Hippocampal formation (tissue), 2 donors: ENCODE measurements at places on chromosomes 6 and 20.
A peak's percentile ranks its signal among the peaks of the same experiment; 100 is the strongest.

DNA sequence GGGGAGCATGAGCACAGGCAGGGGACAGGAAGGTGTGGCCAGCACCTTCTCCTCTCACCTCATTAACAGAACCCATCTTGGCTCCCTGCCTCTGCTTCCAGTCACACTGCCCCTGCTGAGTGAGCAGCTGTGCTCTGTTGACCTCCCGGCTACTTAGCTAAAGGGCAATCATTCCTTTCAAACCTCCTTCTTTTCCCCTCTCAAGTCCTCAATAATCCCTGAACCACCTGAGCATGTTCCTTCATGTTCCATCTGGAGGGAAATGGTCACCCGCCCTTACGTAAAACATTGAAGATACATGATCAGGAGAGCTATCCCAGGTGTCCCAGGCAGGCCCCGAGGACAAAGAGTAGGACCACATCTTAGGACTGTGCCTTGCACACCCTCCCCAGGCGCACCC is 21.7 kb upstream of the MRPS10 start:
- DNase-seq, result no peak

DNA sequence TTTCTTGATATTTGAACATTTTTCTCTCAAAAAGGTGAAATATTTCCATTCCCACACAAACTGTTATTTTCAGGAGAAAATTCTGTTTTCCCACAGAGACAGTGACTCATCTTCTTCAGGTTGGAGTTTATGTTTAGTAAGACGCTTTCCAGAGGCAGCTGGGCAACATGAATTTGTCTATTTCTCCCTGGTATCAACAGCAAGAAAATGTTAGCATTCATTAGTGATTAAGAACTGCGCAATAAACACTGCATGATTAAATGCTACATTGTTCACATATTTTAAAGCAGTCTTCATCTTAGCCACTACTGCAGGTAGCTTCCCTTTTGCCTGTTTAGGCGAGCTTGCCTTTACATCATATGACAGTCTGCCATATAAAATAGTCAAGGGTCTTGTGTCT is 295.7 kb downstream of the C6orf118 start:
- no peak for DNase-seq

DNA sequence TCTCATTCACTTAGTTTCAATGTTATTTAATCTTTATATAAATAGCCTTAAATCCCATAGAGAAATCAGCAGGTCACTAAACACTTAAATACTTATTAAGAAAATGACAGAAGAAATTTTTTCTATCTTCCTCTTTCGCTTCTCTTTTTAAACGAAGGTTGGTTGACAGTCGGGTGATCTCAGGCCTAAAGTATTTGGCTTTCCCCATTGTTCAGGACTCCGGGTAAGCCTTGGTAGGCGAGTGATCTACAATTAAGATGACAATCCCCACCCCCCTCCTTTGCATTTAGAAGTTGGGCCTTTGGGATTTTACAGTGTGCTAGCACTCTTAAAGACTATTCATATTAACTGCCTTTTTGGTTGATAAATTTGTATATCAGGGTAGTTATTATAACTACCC is 19.7 kb upstream of the UTRN start:
- no peak for DNase-seq

DNA sequence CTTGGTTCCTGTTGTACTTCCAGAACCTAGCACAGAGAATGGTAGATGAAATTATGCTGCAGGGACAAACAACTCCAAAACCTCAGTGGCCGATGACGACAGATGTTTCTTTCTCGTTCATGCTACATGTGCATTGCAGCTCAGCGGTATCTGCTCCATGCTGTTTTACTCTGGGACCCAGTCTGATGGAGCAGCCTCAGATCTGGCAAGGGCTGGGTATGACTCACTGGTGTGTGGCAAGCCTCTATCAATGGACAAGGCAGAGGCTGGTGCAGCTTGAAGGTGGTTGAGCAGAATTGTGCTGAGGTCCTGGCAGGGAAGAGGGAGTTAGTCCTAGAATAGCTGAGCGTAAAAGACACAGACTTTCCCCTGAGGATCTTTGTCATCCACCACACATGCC is 10.3 kb upstream of the BLCAP start:
- DNase-seq, result no peak

DNA sequence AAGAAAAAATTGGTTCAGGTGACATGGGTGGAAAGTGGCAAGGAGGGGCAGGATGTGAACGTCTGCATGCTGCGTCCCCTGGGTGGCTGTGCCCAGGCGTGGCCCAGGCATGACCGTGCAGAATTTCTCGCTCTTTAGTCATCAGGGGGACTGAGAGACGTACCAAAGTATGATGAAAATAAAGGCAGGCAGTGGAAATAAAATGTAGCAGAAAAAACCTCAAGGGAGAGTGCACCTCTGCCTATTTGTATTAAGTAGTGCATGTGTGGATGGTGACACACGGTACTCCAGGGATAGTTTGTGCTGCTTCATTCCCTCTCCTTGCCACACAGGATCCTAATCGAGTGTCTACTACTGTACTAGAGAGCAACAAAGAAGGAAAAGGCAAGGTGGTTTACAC is 81.1 kb downstream of the ATP9A start:
- no peak for DNase-seq

- DNase-seq, result no peak
These were observed 102.9 kb downstream of the AIG1 start for GRCh38 chr6:143163621-143164020.

- DNase-seq, result no peak
These were observed 33.1 kb downstream of the RAB44 start for GRCh38 chr6:36730424-36731380.

GRCh38 chr6:137313928-137314855 is 95.0 kb upstream of the IFNGR1 start:
- peak; percentile 79 for DNase-seq

DNA sequence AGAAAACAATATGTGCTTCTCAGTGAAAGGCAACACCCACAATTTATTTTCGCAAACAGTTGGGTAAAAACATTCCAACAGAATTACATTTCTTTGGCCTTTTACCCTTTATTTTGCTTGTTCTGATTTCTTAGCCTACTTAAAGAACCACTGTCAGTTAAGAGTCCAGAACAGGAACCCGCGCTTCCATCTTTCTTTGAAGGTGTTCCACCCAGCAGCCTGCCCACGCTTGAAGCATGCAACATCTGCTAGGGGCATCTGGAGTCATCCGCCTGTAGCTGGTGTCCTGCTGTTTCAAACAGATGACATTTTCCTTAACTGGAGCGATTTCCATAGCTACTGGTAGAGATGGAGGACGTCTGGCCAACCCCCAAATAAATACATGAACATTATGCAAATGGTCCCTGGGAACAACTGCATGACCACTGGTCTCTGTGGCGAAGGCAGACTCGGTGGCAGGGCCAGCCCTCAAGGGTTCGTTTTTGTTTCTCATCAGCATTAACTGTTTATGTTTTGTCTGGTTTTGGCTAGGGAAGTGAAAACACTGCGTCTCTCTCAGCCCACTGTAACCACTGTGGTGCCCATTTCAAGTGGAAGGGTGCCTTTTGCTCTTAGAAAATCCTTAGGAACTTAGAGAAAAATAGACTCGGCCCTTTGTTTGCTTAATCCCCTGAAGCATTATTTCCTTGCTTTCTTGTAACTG is 51.6 kb downstream of the LAMA4 start:
- no peak for DNase-seq

DNA sequence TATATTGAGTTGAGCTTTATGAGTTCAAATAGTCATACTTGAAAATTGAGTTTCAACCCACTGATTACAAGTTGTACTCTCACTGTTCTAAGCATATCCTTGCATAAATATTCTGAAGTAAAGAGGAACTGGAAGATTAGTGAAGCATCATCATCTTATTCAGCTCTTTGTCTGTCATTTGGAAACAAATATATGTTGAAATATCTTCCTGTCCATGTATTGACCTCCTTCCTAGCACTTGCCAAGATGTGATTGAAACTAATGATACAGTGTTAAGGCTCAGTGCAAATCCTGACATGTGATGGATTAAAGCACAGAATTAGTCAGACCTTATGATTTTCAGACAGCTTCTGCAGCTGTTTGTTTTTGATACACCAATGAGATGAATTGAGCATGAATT is 434.3 kb downstream of the TBC1D32 start:
- DNase-seq, result no peak

- DNase-seq, result no peak
These were observed 19.5 kb upstream of the GMNN start for GRCh38 chr6:24755279-24755678.

DNA sequence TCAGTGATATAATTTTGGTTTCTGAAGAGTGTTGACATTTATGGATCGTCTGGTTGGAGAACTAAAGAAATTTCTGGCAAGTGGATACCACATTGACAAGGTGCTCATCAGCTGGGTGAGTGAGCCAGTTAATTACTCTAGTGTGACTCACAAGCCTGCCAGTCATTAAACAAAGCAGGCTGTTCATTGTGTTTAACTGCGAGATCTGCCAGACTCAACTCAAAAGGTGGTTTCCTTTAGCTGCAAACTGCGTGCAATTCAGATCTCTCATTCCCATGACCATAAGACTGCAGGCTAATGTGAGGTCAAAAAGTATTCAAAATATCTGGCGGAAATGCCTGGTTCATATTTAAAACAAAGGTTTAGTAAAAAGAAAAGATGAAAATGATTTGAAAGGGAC is 32.5 kb upstream of the IYD start:
- DNase-seq, result no peak

DNA sequence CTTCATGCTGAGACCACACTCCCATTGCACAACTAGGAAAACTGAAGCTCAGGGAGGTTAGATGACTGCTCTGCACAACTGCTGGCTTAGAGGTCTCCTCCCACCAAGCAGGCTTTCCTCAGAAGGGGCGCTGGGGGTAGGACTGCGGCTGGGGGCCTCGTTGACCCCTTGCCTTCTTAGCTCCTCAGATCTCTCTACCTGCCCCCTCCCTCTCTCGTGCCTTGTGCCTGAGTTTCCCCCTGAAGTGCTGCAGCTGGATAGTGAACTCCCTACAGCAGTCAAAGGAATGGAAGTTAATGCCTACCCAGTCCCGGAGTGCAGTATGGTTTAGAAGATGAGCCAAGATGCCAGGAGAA is 149.8 kb downstream of the GRM4 start:
- DNase-seq, result no peak

DNA sequence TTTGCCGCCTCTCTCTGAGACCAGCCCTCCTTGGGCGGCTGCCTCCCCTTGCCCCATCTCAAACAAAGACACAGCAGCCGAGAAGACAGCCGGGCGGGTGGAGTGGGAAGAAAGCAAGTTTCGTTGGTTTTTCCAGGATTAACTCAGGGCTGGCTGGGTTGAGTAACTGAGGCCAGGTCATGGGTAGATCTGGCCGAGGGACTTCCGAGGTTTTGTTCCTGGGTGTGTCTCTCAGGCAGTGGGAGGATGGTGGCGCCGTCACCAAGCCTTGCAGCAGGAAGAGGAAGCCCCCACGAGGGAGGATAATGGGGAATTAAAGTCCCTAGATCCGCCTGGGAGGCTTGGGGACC is 167.2 kb downstream of the TTLL2 start:
- DNase-seq, result no peak

GRCh38 chr6:127119102-127120022 is 891 bp downstream of the RSPO3 start:
- no peak for DNase-seq

DNA sequence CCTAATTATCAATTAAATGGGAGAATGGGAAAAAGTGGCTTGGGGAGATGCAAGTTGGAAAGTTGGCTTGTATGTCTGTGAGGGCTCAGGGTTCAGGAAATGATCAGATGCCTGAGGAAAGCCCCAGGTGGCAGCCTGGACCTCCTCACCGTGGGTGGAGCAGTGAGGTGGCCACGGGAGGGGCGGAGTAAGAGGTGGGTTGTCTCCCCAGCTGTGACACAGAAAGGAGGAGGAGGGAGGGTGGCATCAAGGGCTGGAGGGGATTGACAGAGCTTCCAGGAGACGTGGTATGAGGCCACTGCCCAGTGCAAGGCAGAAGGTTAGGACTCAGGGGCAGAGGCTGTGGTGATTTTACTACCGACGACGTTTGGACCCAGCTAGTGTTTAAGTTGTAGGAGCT is 672.2 kb downstream of the PRKN start:
- DNase-seq, result no peak

- DNase-seq, result no peak
These were observed 363.9 kb downstream of the PREX1 start for GRCh38 chr20:48463916-48464315.

GRCh38 chr6:63663956-63664281 is 28.3 kb downstream of the PHF3 start:
- no peak for DNase-seq

GRCh38 chr20:11261533-11262000 is 587.8 kb upstream of the JAG1 start:
- DNase-seq, result no peak

DNA sequence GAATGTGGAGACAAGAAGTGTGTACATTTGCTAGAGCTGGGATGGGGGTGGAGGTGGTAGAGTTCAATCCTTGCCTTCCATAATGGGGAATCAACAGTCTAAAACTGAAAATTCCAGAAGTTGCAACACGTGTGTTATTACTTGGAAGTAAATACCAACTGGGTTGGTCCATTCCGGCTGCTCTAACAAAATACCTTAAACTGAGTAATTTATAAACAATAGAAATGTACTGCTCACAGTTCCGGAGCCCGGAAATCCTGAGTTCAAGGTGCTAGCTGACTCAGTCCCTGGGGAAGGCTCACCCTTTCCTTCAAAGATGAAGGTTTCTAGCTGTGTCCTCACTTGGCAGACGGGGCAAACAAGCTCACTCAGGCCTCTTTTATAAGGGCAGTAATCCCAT is 59.0 kb downstream of the RIN2 start:
- DNase-seq, result no peak

GRCh38 chr6:130815200-130816071 is 11.8 kb upstream of the SMLR1 start:
- no peak for DNase-seq

GRCh38 chr20:10527781-10528180 is 92.7 kb downstream of the SLX4IP start:
- DNase-seq, result no peak
